Ovary (tissue), 10 donors: ENCODE measurements at places on chromosomes 4 and X.

DNA sequence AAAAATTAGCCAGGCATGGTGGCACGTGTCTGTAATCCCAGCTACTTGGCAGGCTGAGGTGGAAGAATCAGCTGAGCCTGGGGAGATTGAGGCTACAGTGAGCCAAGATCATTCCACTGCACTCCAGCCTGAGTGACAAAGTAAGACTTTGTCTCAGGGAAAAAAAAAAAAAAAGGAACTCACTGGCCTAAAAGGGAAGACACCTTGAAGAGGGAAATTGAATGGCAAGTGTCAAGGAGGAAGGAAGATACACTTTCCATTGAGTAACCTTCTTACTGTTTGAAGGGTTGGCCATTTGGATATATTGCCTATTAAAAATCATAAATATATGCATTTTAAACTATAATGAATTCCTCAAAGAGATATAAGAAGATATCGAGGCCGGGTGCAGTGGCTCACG, 147.5 kb upstream of the FAM241A start:
- no peaks in the 10 kb centered on the region for H3K36me3 ChIP-seq
- no peak overlapping the region for H3K4me3 ChIP-seq
- no peaks in the 10 kb centered on the region for H3K27me3 ChIP-seq
- no peak for DNase-seq
- no peaks in the 10 kb centered on the region for H3K4me1 ChIP-seq

DNA sequence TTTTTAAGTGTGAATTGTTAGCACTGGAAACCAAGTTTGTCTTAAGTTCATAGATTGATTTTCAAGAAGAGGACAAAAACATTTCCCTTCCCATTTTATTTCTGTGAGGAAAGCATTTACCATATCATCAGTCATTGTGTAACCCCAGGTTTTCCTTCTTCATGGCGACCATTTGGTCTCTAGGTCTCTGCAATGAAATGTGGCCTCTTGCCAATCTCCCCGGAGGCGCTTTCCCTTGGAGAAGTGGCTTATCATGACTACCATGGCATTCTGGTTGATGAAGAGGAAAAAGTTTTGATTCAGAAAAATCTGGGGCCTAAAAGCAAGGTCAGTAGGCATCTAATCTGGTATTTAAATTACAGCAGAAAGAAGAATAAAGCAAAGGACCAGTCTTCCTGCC, 54.4 kb downstream of the ADD1 start:
- no peak for DNase-seq
- H3K4me1 ChIP-seq = no peaks in the 10 kb centered on the region

DNA sequence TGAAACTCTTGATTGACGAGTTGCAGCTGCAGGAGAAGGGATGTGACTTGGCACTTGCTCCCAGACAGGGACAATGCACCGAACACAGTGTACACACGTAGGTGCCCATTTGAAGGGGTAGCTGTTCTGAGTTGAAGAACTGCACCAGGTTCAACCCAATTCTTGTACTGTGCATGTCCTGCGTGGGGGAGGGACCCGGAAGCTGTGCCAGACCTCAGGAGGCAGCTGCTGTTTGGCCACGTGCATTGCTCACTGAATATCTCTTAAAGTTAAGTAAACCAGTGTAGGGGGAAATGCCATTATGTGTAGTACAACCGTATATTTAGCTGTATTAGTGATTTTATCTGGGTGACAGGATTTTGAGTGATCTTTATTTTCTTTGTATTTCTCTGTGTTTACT, 12.0 kb upstream of the RBBP7 start:
- H3K27me3 ChIP-seq = no peaks in the 10 kb centered on the region
- H3K4me1 ChIP-seq = no peaks in the 10 kb centered on the region
- peak overlapping the region; percentile 34 for H3K4me3 ChIP-seq
- DNase-seq = peak; percentile 67
- H3K36me3 ChIP-seq = no peaks in the 10 kb centered on the region

DNA sequence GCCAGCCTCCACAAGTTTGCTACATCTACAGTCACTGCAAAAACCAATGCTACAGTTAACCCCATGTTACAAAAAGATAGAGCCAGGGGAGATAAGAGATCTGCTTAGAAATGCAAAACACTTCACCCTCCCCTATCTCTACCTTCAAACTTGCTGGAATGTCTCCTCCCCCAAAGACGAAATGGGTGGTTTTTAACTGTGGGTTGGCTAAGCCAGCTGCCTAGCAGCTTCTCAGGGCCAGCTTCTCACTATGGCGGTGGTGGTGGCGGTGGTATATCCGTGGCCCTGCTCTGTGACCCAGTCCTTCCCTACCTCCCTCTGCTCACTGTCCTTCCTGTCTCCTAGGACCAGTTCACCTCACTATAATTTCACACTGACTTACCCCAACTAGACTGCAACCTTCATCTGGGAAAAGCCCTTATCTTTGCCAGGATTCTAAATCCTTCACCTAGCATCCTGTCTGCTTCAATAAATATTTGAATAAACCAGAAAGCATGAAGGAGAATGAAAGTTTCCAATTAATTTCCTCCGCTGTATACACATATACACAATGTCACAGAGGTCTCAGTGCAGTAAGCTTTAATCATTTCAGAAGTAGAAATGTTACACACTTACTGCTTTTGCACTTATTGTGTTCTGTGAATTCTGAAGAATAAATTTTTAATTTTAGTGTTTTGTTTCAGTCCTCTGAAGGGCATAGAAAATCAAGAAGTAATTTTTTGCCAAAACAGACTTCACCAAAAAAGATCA, 46.3 kb downstream of the SH3KBP1 start:
- no peaks in the 10 kb centered on the region for H3K36me3 ChIP-seq
- H3K27me3 ChIP-seq = no peaks in the 10 kb centered on the region
- no peak overlapping the region for H3K27ac ChIP-seq
- no peaks in the 10 kb centered on the region for H3K4me1 ChIP-seq
